ENCODE measurements at places on chromosomes 4 and X. TPM values are rescaled to one million over a fixed set of nuclear protein-coding genes. Genes with fewer than 3 reads are reported as not detected.

The NLGN4X gene
- 6.2 TPM for total RNA-seq

The KLHL13 gene
- total RNA-seq = 37.7 TPM

GRCh38 chr4:53228036-53228435 lies 137.8 kb downstream of the SCFD2 start:
- no peak for DNase-seq

GRCh38 chr4:174156239-174156826 lies 127.1 kb downstream of the FBXO8 start:
- no peak for DNase-seq

GRCh38 chr4:4480685-4481398 lies 61.0 kb downstream of the STX18 start:
- DNase-seq = no peak

DNA sequence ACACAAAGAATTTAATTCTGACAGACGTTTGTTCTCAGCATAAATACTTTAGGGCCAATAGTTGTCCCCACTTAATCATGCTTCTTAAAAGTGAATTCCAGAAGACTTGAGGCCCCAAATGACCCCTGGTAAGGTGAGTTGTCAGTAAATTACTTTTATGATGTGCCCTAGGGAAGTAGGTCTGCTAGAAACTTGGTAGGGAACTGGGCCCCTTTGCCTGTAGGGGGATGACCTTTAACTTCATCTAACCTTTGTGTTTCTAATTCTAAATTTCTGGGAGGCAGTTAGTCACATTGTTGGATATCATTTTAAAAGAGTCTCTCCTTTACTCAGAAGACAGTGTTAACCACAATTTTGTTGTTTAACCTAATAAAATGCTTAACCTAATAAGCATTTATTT lies 28.8 kb downstream of the HHIP start:
- DNase-seq = no peak

- DNase-seq = no peak
These were observed 8.9 kb downstream of the KDR start for GRCh38 chr4:55116450-55116849.

The CAPN6 gene
- 0.26 TPM for total RNA-seq

DNA sequence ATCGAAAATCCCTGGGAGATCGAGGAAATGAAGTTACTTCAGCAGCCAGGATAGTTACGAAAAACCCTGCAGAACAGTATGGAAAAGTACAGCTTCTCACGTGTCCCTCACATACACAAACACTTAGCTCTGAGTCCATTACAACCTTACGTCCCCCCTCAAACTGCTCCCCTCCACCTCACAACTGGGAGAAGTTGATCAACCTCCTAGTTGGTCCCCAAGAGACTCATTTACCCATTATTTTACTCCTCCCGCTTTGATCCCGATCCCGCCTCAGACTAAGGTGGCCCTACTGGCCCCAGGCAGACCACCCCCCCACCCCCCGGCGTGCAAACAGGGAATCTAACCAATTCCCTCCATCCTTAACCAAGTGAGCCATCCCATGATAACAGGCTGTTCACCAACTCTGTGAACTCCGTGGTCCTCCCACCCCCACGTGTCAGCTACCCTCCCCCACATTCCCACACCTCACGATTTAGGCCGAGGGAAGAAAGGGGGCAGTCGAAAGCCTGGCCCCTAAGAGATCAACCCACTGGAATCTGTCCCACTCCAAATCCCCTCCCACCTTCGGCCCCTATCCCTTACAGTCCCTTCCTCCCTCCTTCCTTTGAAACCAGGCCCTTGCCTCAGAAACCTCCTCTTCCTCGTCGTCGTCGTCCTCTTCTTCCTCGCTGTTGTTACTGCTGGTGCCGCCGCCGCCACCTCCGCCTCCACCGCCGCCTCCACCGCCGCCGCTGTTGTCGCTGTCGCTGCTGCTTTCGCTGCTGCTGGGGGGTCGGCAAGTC lies 755 bp downstream of the ANKRD17 start:
- peak; percentile 34 for DNase-seq

The SLC10A4 gene
- not detected for total RNA-seq

- no peak for DNase-seq
These were observed 7.8 kb downstream of the SPATA4 start for GRCh38 chr4:176187624-176188023.

GRCh38 chrX:13383907-13384306 lies 64.1 kb upstream of the ATXN3L start:
- DNase-seq = no peak

The GPM6B gene
- total RNA-seq = 1.8 TPM

The CLGN gene
- 3.2 TPM for total RNA-seq

The MTTP gene
- total RNA-seq = 0.14 TPM

- DNase-seq = no peak
These were observed 6.0 kb downstream of the DHX15 start for GRCh38 chr4:24578364-24578763.

GRCh38 chr4:127007305-127007704 lies 625.5 kb upstream of the INTU start:
- DNase-seq = no peak

GRCh38 chr4:184899261-184900134 lies 73.7 kb upstream of the ACSL1 start:
- no peak for DNase-seq

The MAGEA12 gene
- not detected for total RNA-seq

GRCh38 chr4:151045907-151046306 lies 30.8 kb upstream of the LRBA start:
- no peak for DNase-seq

DNA sequence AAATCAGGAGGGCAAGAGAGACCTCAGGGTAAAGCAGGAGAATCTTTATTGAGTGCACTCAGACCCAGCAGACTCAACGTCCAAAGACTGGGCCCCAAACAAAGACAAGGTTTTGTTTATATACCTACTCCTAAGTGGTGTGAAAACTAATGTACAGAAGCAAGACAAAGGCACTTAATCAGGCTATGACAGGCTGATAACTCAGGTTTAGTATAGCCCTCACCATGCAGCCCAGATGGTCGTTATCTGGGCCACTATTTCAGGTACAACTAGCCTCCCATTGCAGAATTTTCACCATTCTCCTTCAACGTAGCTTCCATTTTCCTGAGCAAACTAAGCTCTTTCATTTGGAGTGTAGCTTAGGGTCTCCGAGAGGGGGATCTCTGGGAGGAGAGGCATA lies 36.9 kb downstream of the SULT1E1 start:
- DNase-seq = no peak

The FAM47A gene
- not detected for total RNA-seq

DNA sequence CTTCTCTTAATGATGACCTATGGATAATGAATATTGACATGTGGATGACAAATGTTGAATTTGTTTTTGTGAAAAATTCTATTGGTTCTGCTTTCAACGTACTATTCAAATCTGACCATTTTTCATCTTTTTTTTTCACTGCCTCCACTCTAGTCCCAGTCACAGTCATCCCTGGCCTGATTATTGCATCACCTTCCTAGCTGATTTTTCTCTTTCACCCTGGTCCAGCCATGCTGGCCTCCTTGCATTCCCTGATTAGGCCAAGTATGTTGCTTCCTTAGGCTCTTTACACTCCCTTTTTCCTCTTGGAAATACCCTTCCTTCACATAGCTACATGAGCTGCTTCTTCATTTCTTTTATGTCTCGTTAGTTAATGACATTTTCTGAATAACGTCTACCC lies 58.1 kb upstream of the MAP9 start:
- no peak for DNase-seq

DNA sequence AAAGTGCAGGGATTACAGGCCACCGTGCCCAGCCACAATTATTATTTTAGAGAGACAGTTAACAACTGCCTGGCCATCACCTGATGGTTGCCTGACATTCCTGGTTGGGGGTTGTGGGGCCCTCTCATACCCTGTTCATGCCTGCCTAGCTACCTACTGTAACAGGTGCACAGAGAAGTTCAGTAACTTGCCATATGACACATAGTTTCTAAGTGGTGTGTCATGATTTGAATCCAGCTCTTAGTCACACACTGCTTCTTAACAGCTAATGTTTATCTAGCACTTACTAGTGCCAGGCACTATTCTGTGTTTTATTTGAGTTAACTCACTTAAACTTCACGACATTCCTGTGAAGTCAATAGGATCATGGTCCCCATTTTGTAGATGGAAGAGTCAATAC lies 122.7 kb upstream of the JADE1 start:
- no peak for DNase-seq

The NCBP2L gene
- not detected for total RNA-seq

GRCh38 chrX:13571136-13571535 lies 1.7 kb downstream of the EGFL6 start:
- no peak for DNase-seq

The LRP2BP gene
- 3.3 TPM for total RNA-seq

GRCh38 chr4:145618210-145618931 lies 814 bp upstream of the MMAA start:
- no peak for DNase-seq

DNA sequence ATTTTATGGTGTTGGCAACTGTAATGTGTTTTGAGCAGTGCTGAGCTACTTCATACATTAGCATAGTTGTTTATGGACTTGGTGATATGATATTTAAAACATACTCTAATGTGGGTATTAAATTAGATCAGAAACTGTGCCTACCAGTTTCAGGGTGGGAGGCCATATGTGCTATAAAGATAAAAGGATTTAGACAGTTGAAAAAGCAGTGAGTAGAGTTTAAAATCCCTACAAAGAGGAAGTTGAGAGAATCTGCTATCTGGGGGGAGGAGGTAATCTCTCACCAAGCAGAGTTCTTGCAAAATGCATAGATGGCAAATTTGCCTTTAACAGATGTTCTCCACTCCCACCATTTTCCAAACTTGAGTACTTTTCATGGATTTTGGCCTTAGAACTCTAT lies 154.5 kb downstream of the SPOCK3 start:
- DNase-seq = no peak

The JCHAIN gene
- 4.9 TPM for total RNA-seq

GRCh38 chr4:84796394-84796793 lies 170.1 kb downstream of the WDFY3 start:
- no peak for DNase-seq

- peak; percentile 31 for DNase-seq
These were observed 39.6 kb downstream of the ZCCHC13 start for GRCh38 chrX:74343343-74344279.

GRCh38 chrX:37491686-37492085 lies 79.8 kb upstream of the LANCL3 start:
- DNase-seq = no peak

The FRG2 gene
- total RNA-seq = not detected

The L1CAM gene
- not detected for total RNA-seq

DNA sequence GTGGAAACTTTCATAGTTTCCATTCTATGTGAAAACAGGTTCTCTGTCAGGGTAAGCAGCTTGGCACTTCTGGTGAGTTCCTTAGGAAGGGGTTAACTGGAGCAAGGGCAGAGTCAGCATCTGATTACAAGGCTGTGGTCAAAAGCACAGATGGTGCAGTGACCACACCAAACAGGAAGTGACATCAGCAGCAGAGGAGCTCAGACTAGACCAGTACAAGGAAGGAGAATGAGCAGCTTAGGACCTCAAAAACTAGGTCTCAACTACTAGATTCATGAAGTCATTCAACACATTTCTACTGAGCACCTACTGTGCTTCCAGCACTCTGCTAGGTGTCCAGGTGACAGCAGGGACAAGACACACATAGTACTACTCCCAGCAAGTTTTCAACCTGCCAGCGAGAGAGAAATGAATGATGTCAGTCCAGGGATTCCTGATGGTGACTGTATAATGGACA lies 130.2 kb downstream of the AMELX start:
- DNase-seq = no peak

DNA sequence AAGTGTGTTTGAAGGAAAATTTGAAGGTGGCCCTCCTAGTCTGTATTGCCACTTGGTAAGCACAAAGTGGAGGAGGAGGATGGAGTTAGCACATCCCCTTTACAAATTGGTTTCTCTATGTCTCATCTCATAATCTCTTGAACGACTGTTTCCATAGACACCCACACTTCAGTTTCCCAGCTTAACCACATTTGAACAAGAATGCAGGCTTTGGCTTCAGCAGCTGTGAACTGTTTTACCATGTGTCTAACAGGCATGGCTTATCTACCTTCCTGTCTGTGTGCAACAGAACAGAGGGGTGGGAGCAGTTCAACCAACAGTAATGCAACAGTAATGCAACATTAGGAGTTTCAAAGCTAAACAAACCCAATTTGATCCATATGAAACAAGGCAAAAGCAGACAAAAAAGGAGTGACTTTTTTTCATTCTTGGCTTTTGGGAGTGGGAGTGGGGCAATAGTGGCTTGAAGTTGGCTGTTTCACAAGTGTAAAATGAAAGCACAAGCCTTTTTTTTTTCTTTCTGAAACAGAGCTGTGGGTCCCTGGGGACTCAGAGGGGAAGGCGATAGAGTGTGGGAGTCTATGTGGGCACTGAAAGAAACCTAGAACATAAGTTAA lies 108.0 kb downstream of the ITM2A start:
- DNase-seq = no peak

GRCh38 chr4:38359113-38359512 lies 304.9 kb upstream of the KLF3 start:
- no peak for DNase-seq

DNA sequence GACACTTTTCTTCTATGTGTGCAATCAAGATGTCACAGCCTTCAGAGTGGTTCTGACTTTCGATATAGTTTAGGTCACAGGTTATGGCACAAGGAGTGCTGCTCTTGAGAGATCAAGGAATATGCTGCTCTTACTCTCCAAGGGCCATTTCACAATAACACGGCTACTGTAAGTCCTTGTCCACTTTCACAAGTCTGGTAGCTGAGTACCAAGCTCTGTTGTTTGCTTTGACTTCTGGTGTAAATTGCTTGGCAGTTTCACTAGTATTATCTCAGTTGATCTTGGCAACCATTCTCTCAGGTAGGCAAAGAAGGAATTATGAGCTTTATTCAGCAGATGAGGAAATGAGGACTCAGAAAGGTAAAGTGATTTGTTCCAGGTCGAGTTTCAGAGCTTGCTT lies 35.4 kb upstream of the SPANXB1 start:
- DNase-seq = no peak

The ADAM29 gene
- total RNA-seq = not detected

DNA sequence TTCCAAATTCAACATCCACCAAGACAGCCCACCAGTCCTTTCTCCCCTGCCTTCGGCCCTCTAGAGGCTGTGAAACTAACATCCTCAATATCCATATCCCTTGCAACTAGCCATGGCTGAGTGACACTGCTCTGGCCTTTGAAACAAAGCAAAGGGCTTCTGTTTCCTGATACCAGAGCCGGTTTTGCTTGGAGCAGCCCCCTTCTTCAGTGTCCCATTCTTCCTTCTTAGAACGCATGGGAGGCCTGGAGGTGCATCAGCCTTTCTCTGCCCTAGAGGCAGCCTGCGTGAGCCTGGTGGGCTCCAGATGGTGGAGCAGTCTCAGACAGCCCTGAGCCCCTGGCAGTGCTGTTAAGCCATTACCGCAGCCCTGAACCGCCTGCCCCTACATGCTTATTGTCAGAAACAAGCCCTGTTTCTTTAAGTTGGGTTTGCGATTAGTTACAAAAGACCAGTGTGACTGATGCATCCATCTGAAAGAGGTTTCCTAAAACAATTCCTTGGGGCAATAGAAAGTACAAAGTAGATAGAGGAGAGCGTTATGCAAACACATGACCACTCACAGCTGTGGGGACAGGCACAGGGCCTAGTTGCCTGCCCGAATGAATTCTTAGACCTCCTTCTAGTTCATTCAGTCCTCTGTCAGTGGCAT lies 74.1 kb downstream of the EVC start:
- no peak for DNase-seq

The NWD2 gene
- total RNA-seq = not detected
